ENCODE measurements at places on chromosomes 2 and 18. TPM values are rescaled to one million over a fixed set of nuclear protein-coding genes. Genes with fewer than 3 reads are reported as not detected.

Gene GPR155
- 2.1 TPM for total RNA-seq

Gene C2orf81
- total RNA-seq, result 1.1 TPM

Gene CLEC4F
- not detected for total RNA-seq

Gene SCG2
- 4.0 TPM for total RNA-seq

Gene IMMT
- total RNA-seq, result 52.5 TPM

Gene HNMT
- total RNA-seq, result 90.6 TPM

Gene LRRC30
- total RNA-seq, result not detected

Gene PTPRN
- 0.25 TPM for total RNA-seq

Gene C1QL2
- not detected for total RNA-seq

Gene ELOA2
- total RNA-seq, result not detected

Gene UGT1A1
- total RNA-seq, result not detected

Gene DES
- total RNA-seq, result 0.62 TPM
